ENCODE measurements at places on chromosomes 1 and 21.

DNA sequence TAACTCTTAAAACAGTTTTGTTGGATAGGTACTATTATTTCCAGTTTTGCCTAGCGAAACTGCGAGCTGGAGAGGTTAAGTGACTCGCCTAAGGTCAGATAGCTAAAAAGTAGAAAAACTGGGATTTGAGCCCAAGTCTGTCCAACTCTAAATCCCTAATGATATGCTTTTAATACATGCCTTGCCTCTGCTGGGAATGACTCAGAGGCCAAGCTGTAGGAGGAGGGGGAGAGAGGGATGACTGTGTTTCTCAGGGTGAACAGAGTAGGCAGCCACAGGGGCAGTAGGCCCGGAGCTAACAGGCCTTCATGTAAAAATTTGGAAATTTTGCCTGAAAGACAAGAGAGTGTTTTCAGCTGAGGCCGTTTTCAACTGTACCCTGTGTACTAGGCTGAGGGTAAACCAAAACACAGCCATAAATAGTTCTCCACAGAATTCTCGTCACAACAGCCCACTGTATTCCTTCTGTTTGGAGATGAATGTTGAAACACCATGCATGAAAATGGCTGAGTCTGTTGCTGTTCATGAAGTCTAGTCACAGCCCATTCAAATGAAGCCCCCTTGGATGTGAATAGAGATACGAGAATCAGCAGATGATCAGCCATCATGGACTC lies 107.5 kb upstream of the HOOK1 start:
- DNase-seq, result no peak

DNA sequence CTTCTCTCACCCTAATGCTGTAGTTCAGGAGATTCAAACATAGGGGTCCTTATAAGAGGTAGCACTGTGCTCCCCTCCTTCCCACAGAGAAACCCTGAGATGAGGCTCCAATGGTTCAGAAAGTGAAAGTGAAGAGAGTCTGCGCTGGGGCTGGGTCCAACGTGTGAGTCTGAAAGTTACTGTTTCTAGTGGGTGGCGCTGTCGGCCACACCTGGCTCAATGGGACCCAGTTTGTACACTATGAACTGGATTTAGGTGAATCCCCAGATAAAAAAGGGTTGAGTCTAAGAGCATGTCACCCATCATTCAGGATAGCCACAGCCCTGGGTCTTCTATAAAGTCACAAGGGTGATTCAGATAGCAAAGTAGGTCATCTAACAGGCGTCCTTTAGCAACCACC lies 2.8 kb downstream of the SMCP start:
- no peak for DNase-seq

GRCh38 chr1:52669696-52670095 lies 28.5 kb downstream of the COA7 start:
- DNase-seq, result no peak

DNA sequence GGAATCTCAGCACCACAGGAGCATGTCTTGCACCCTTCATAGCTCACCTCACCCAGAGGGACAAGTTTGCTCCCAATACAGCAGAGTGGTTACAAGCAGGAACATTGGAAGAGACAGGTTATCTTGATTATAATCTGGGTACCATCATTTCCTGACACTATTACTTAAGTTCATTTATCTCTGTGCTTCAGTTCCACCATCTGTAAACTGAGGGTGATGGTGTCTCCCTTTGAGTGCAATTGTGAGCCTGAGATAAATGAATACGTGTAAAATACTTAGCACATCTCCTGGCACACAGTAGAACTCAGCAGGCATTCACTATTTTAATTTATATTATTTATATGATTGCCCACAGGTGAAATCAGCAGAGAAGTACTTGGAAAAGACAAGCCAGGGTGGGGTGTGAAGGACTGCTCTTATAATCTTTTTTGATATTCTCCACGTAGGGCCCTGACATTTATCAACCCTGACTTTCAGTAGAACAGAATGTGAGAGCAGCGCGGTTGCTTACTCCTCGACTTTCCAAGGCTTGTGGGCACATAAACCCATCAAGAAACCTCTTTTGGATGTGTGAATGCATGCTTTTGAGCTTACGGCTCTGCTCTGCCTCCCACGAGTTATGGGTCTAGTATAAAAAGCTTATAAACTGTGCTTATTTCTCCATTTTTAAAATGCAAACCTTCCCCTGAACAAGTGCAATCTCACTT lies 34.9 kb downstream of the DUSP10 start:
- no peak for DNase-seq

DNA sequence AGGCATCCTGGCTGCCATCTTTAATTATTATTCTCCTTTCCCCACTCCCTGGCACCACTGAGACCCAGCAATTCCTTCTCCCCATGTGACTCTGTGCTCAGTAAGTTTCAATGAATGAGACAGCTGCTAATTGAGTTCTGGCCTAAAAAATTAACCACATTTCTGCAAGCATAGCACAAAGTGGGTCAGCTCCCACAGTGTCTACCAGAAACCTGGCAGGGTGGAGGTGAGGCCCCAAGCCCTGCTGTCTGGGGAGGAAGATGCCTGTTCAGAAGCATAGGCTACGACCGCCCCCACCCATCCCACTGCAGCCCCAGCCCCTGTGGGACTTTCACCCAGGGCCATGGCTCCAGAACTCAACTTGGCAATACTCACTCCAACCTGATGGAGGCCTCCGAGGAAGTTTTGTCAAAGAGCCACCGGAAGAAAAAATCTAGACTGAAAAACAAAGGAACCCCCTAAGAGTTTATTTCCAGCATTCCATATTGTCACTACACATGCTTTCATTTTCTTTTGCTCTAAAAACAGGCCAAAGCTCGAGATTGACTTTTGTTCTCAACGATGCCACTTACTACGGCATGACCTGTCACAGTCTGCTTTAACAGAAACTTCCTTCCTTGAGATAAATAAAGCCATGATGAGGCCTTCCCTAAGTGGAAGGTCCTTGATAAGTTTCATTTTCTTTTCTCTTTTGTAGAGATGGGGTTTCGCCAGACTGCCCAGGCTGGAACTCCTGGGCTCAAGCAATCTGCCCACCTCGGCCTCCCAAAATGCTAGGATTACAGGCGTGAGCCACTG lies 26.5 kb downstream of the TMEM63A start:
- DNase-seq, result no peak

GRCh38 chr1:60984062-60984799 lies 98.1 kb upstream of the NFIA start:
- no peak for DNase-seq

DNA sequence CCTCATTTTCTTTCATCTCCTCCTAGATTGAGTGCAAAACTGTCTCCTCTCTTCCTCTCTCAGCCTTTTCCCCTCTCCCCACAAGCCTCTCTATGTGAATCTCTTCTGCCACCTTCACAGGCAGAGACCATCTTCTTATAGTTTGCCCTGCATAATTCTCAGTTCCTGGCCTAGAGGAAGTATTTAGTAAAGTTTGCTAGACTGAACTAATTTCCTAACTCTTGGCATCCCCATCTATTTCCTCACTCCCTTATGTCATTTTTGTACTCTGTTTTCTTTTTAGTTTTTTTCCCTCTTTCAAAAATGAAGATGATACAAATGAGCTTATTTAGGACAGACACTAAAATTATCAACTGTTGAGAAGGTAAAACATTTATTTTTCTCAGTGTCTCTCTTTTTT lies 66.0 kb downstream of the XCL2 start:
- DNase-seq, result no peak

- DNase-seq, result no peak
Observed at GRCh38 chr21:22880573-22880972, 1882.4 kb downstream of the NCAM2 start.

GRCh38 chr1:54475357-54475881 lies 69.2 kb upstream of the SSBP3 start:
- DNase-seq, result no peak

- DNase-seq, result no peak
Observed at GRCh38 chr1:83839566-83840173, 159.3 kb downstream of the TTLL7 start.

GRCh38 chr1:48785869-48786268 lies 9.2 kb upstream of the BEND5 start:
- DNase-seq, result no peak

- no peak for DNase-seq
Observed at GRCh38 chr1:180027949-180028445, 73.4 kb downstream of the CEP350 start.

- DNase-seq, result no peak
Observed at GRCh38 chr1:221849110-221849509, 107.2 kb upstream of the DUSP10 start.

Data from Caco-2 (cell line).